T-helper 9 cell (primary cell): ENCODE measurements at places on chromosomes 7 and 10.
A peak's percentile ranks its signal among the peaks of the same experiment; 100 is the strongest.

- no peak for DNase-seq
Observed at GRCh38 chr10:98619446-98619845, 172.7 kb upstream of the HPS1 start.

- no peak for DNase-seq
Observed at GRCh38 chr7:155886391-155887173, 74.3 kb upstream of the SHH start.

DNA sequence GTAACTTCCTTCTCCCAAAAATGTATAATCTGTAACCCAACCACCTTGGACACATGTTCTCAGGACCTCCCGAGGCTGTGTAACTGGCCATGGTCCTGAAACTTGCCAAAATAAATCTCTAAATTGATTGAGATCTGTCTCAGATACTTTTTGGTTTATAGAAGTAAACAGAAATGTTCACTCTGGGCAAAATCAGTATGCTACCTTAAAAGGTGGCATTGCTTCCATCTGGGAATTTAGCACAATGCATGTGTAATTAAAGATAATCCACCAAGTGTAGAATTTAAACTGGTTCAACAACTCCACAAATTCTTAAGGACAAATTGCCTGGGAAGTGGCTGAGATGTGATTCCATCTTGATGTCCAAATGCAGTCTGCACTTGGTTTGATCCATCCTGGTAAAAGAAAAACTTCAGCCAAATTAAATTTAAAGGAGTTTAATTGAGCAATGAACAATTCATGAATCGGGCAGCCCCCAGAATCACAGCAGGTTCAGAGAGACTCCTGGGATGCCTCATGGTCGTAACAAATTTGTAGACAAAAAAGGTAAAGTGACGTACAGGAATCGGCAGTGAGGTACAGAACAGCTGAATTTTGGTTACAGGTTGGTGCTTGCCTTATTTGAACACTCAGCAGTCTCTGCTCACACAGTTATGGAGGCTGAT is 102.6 kb upstream of the PFKP start:
- no peak for DNase-seq

GRCh38 chr7:4103352-4104091 is 578.6 kb upstream of the FOXK1 start:
- no peak for DNase-seq

DNA sequence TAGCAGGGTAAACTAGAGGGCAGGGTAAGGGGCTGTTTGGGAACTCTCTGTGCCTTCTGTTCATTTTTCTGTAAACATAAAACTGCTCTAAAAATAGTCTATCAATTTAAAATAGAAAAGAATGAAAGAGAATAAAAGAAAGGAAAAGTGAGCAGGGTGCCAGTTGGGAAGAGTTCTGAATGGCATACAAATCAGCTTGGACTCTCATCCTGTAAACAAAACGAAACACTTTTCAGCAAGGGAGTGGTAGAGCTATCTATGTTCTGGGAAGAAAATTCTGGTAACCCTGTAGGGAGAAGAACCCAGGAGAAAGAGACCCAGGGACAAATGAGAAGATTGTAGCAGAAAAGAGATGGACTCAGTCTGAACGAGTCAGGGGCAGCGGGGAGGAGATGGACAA is 24.6 kb downstream of the SCRN1 start:
- DNase-seq = no peak

DNA sequence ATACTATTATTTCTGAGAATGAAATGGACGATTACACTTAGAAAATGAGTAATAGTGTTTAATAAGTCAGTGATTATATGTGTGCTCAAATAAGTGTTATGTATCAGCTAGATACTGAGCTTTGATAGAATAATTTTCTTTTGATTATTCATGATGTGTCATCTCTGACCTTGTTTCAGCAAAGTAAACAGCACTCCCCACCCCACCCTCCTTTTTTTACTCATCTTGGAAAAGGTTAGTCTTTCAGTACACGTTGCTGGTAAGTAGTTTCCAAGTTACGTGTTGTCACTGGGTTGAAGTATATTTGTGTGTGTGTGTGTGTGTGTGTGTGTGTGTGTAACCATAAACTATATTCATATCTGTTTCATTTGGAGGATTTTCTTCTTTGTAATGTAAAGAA is 84.1 kb downstream of the GNAI1 start:
- no peak for DNase-seq

DNA sequence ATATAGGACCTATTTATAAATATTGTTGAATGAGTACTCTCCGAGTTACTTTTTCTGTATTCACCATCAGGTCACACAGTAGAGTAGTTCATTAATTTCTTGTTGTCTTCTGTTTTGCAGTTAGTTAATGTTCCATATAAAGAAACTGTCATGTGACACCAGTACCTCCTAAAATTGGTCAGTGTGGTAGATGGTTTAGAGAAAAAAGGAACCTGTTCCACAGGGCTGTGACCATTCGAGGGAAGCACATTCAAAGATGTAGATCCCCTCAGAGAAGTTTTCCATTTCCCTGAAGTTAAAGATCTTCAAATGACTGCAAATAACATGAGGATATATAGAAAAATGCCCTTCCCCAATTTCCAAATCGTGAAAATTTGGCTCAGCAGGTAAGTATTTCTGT is 45.7 kb downstream of the PRPF18 start:
- no peak for DNase-seq

GRCh38 chr10:72329290-72330068 is 25.2 kb downstream of the DNAJB12 start:
- no peak for DNase-seq

- DNase-seq = no peak
Observed at GRCh38 chr7:101133621-101134398, 6.9 kb downstream of the SERPINE1 start.

- no peak for DNase-seq
Observed at GRCh38 chr7:158567153-158567603, 20.4 kb downstream of the PTPRN2 start.

DNA sequence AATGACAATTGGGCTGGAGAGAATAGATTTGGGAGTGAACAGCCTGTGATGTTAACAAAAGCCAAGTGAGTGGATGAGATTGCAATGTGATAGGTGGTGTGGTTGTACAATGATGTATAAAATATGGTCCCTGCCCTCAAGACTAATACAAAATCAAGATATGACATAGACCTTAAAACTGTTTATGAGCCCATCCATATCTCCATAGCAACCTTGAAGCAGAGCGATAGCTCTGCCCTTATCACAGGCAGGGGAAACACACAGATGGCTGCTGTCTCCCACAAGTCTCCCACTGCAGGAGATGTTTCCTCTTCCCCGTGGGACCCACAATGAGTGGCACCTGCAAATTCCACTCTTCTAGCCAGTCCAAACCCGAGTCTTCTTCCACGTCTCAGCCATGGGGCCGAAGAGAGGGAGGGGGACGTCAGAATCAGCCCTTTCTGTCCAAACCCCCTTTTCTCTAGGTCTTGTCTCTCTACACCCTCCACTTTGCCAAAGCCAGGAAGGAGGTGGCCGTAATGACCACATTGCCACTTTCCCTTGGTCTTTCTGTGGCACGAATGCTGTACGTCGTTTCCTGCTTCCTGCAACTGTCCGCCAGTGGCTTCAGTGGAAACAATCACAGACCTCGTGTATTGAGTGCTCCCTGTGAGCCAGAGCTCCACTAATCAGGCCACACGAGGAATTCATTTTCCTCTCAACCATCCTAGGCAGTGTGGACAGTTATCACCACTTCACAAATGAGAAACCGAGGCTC is 7.5 kb upstream of the TBXAS1 start:
- DNase-seq = no peak

DNA sequence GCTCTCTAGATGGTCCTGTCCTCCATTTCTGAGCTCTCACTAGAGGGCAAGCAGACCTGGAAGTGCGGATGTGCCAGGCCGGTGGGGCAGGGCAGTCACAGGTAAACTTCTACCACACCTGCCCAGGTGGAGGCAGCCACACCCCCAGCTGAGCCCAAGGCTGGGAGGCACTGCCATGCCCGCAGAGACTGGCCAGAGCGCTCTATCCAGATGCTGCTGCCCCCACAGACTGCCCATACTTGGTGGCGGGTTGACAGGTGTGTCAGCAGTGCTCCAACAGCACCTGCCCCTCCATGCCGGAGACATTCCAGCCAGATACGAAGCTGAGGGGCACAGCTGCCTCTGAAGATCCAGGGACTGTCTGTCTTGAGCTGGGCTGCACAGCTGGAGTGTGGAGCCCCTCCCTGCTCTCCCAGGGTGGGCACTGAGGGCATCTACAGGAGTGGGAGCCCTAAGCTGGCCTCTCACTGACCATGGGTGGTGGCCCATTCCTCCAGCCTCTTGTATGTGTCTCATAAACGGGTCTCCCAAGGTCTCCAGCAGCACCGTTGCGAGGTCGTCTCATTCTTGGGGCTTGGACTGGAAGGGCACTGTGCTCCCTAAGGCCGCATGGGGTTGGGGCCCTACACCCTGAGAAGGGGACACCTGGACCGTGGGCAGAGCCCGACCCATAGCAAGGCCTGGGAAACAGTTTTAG is 38.2 kb upstream of the PPIF start:
- no peak for DNase-seq

DNA sequence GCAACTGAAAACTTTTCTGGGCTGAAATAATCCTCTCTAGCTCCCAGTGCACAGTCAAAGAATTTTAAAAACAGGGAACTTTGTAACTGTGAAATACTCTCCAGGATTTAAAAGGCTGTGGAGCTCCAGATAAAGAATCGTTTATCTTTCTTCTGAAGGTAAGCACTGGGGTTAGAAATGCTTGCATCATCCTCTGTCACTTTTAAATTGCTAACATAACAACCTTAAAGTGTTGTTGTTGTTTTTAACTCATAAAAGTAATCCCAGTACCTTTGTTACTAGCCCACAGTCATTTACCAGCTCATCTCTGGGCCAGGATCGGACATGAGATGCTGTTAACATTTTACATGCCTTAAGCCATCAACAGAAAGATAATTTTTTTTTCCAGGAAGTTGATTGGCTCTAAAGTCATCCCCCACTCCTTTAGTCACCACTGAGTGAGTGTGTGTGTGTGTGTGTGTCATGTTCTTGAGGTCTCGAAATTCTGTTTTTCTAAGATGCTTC is at the start of gene SLC39A12:
SLC39A12 (plus strand) TSS at position 51 of the 504 bp plus-strand sequence. CDS start 1,359 bp downstream, outside the sequence.
- DNase-seq = no peak

- no peak for DNase-seq
Observed at GRCh38 chr10:122484276-122485060, 23.1 kb downstream of the HTRA1 start.

DNA sequence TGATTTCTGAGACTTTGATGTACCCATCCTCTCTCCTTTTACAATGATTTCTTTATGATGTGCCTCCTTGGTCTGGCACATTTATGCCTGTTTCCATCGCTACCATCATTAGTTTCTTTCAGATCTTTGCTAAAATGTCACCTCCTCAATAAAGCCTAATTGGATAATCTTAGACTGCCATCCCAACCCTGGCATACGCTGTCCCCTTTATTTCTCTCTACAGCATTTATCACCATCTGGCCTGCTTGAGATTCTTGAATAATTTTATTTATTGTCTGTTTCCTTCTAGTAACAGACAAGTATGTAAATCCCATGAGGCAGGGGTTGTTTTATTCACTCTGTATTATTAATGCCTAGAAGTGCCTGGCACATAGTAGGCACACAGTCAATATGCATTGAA is 6.7 kb upstream of the DNTT start:
- DNase-seq = no peak

GRCh38 chr10:19043431-19043830 is 5.2 kb upstream of the MALRD1 start:
- DNase-seq = no peak

DNA sequence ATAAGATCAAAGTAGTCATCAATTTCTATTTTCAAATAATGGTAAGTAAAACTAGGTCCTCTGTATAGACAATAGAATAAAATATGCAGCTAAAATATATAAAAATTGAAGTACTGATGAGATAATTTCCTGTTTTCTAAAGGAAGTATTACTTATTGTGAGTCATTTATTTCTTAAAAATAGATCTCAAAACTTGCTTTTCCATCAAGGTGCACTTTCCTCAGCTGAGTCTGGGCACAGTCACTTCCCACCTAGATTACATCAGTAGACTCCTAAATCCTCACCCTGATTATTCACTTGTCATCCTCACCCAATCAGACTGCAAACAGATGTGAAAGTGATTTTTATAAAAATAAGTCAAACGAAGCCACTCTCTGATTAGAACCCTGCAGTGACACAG is 211.5 kb downstream of the POM121L12 start:
- no peak for DNase-seq

DNA sequence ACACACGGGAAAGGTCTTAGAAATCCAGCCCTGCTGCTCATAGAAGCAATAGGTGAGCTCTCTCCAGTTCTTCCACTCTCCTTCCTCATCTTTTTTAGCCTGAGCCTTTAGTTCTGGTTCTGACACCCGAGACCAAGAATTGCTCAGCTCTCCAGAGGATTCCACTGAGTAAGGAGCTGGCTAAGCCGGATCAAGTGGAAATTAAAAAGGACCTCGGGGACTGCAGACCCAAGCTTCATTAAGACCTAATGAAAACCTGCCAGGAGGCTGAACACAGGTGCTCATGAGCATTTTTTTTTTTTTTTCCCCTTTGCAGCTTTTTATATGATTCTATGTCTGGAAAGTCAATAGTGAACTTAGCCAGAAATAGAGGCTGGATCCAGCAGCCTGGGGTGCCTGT is 1176.0 kb upstream of the AUTS2 start:
- DNase-seq = no peak

DNA sequence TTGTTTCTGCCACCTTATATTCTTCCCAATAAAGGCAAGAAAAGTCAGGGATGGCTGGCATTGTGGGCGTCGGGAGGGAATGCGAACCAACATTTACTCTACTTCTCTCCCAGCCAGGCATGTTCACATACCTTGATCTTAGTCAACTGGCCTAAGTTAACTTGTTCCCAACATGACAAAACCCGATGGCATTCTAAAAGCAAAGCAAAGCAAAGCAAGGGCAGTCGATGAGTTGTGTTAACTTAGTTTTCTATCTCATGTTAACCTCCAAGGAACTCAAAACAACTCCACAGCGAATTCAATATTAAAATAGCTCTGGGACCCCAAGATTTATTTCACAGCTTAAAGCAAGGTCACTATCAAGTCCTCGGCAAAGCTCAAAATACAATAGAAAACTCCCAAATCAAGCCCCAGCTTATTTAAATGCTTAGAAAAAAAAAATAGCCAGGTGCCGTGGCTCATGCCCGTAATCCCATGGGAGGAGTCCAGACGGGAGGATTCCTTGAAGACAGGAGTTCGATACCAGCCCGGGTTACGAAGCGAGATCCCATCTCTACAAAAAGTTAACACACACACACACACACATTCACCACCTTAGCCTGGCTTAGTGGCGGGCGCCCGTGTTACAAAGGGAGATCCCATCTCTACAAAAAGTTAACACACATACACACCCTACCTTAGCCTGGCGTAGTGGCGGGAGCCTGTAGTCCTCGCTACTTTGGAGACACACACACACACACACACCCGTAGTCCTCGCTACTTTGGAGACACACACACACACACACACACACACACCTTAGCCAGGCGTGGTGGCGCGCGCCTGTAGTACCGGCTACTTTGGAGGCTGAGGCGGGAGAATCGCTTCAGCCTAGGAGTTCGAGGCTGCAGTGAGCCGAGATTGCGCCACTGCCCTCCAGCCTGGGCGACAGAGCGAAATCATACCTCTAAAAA is 901 bp upstream of the CCNY start:
- DNase-seq = peak; percentile 7

DNA sequence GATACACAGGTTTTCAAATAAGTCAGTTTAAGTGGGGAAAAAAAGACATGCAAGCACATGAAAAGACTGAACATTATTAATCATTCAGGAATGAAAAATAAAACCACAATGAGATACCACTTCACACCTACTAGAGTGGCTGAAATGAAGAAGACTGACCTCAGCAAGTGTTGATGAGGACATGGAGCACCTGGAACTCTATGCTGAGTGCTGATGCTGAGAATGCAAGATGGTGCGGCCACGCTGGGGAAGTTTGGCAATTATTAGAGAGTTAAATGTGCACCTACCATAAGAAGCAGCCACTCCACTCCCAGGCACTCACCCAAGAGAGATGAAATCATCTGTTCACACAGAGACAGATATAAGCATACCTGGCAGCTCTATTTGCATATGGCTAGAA is 32.9 kb upstream of the ELFN1 start:
- DNase-seq = no peak
